ENCODE measurements at places on chromosomes 7 and 10. TPM values are rescaled to one million over a fixed set of nuclear protein-coding genes. Genes with fewer than 3 reads are reported as not detected.

The SPDYE16 gene
- total RNA-seq = not detected

The EPO gene
- total RNA-seq = 84.5 TPM

The VKORC1L1 gene
- 15.2 TPM for total RNA-seq

The CYP2C9 gene
- 231 TPM for total RNA-seq

The SEC31B gene
- total RNA-seq = 2.4 TPM

The CDK1 gene
- 1.2 TPM for total RNA-seq

The ACTR1A gene
- 47.9 TPM for total RNA-seq

The MYH16 gene
- total RNA-seq = not detected

The PRPS1L1 gene
- not detected for total RNA-seq

The PCLO gene
- 0.53 TPM for total RNA-seq

The FIS1 gene
- total RNA-seq = 228 TPM

GRCh38 chr7:50156163-50156562 lies 63.1 kb upstream of the ZPBP start:
- H3K27ac ChIP-seq = no peak overlapping the region
- no peaks in the 10 kb centered on the region for H3K4me1 ChIP-seq
- H3K27me3 ChIP-seq = no peaks in the 10 kb centered on the region
- no peaks in the 10 kb centered on the region for H3K36me3 ChIP-seq
- DNase-seq = no peak
- H3K4me3 ChIP-seq = no peak overlapping the region

DNA sequence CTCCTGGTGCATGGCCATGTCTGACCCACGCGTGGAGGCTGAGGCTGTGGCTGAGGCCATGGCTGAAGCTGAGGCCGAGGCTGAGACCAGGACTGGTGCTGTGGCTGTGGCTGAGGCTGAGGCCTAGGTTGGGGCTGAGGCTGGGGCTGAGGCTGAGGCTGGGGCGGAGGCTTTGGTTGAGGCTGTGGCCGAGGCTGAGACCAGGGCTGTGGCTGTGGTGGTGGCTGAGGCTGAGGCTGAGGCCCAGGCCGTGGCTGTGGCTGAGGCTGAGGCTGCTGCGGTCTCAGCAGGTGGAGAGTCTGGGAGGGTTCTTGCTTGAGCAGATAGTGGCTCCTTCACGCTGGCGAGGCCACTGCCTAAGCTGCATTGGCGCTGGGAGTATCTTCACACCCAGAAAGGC lies 76.4 kb downstream of the WDR37 start:
- peaks cover 6% of the 10 kb centered on the region for H3K36me3 ChIP-seq
- no peaks in the 10 kb centered on the region for H3K27me3 ChIP-seq
- DNase-seq = no peak
- H3K27ac ChIP-seq = no peak overlapping the region

DNA sequence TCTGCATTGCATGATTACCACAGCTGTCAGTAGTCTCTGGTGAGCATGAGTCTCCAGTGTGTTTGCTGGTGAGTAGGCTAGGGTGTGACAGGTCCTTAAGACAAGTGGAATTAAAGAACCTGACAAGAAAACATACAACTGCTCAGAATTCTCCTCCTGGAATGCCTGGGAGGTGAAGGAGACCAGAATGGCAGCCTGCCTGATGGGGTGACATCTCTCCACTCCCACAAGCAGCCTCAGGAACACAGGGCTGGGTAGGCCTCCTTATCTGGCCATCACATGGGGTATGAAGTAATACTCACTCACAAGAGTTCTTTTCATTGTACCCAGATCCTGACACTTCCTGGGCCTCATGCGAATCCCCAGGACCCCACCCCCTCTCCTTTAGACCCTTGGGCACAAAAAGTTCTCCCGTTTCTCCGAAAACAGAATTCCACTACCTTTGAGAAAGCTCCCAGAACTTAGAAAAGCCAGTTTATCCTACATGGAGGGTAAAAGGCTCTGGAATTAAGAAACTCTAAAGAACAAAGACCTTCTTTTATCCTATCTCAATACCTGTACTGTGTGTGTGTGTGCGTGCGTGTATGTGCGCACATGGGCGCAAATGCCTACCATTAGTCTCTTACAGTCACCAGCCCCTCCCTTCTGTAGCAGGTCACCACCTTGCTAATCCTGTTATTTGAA lies 33.4 kb upstream of the C1GALT1 start:
- H3K36me3 ChIP-seq = no peaks in the 10 kb centered on the region
- H3K27me3 ChIP-seq = no peaks in the 10 kb centered on the region
- H3K4me1 ChIP-seq = no peaks in the 10 kb centered on the region

- no peak overlapping the region for H3K27ac ChIP-seq
- no peak for DNase-seq
- H3K36me3 ChIP-seq = no peaks in the 10 kb centered on the region
Observed at GRCh38 chr10:43287056-43288007, 20.5 kb upstream of the RASGEF1A start.

GRCh38 chr10:112689327-112690072 lies 242.5 kb downstream of the VTI1A start:
- no peak overlapping the region for H3K27ac ChIP-seq
- H3K4me3 ChIP-seq = no peak overlapping the region
- no peaks in the 10 kb centered on the region for H3K4me1 ChIP-seq
- H3K36me3 ChIP-seq = no peaks in the 10 kb centered on the region

- H3K36me3 ChIP-seq = peaks cover 6% of the 10 kb centered on the region
- no peaks in the 10 kb centered on the region for H3K27me3 ChIP-seq
- no peaks in the 10 kb centered on the region for H3K4me1 ChIP-seq
- no peak overlapping the region for H3K27ac ChIP-seq
Observed at GRCh38 chr7:74674166-74674565, 16.6 kb downstream of the GTF2I start.

DNA sequence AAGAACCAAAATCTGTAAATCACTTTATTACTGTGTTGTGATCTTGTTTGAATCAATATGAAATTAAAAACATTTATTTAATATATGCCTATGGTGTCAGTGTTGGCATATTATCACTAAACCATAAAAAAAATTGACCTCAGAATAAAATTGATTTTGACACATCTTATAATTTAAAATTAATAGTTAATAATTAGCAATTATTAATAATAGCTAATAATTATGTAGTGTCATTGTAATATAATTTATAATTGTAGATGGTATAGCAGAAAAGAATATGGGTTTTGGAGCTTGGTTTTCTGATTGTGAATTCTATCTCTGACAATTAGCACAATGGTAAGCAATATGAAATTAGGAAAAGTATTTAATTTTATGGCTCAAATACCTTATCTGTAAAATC lies 89.4 kb upstream of the CNTNAP2 start:
- no peak for DNase-seq
- H3K4me1 ChIP-seq = no peaks in the 10 kb centered on the region
- H3K27ac ChIP-seq = no peak overlapping the region
- no peaks in the 10 kb centered on the region for H3K27me3 ChIP-seq
- no peaks in the 10 kb centered on the region for H3K36me3 ChIP-seq

GRCh38 chr10:43055217-43055616 lies 21.7 kb upstream of the RET start:
- no peak overlapping the region for H3K27ac ChIP-seq
- DNase-seq = peak; percentile 69
- no peak overlapping the region for H3K4me3 ChIP-seq

GRCh38 chr7:29337546-29338116 lies 143.1 kb downstream of the CHN2 start:
- DNase-seq = no peak
- no peak overlapping the region for H3K27ac ChIP-seq
- H3K4me1 ChIP-seq = no peaks in the 10 kb centered on the region
- no peak overlapping the region for H3K4me3 ChIP-seq
- H3K27me3 ChIP-seq = no peaks in the 10 kb centered on the region
- no peaks in the 10 kb centered on the region for H3K36me3 ChIP-seq

DNA sequence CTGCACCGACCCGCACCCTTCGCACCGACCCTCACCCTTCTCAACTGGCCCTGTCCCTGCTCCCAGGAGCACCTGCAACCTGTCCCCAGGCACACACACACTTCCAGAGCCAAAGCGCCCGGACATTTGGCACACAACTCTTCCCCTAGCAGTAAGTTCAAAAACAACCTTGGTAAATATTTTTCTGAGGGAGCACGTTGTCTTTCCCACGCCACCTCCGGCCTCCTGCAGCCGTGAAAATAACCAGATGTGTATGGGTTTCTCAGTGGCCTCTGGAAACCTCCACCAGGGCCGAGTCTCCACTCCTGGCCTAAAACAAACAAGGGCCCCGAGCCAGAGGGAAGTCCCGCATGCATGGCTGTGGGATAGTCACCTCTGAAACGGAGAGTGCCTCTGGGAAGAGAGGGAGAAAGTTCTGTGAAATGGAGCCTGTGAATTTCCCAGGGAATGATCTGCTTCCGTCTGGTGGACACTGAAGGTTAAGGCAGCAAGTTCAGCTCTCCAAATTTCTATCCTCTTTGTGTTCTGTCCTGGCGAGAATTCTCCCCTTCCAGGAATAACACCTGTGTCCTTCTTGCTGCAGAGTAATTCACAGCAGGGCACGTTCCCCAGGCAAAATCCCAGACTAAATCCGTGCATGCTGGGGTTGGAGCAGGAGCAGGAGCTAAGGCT lies 15.8 kb downstream of the PODXL start:
- H3K27ac ChIP-seq = no peak overlapping the region
- no peaks in the 10 kb centered on the region for H3K27me3 ChIP-seq
- no peak overlapping the region for H3K4me3 ChIP-seq
- H3K4me1 ChIP-seq = peaks cover 3% of the 10 kb centered on the region

GRCh38 chr10:124717911-124718741 lies 26.1 kb downstream of the FAM53B start:
- H3K27ac ChIP-seq = peak overlapping the region; percentile 48
- no peak for DNase-seq
- no peak overlapping the region for H3K4me3 ChIP-seq
- no peaks in the 10 kb centered on the region for H3K27me3 ChIP-seq
- no peaks in the 10 kb centered on the region for H3K36me3 ChIP-seq

- no peaks in the 10 kb centered on the region for H3K27me3 ChIP-seq
- no peaks in the 10 kb centered on the region for H3K4me1 ChIP-seq
- no peak overlapping the region for H3K4me3 ChIP-seq
- H3K27ac ChIP-seq = no peak overlapping the region
Observed at GRCh38 chr10:43794181-43794815, 145.6 kb upstream of the ZNF32 start.

GRCh38 chr10:51224671-51225161 lies 150.4 kb downstream of the PRKG1 start:
- no peaks in the 10 kb centered on the region for H3K27me3 ChIP-seq
- DNase-seq = no peak
- no peak overlapping the region for H3K27ac ChIP-seq
- no peak overlapping the region for H3K4me3 ChIP-seq
- no peaks in the 10 kb centered on the region for H3K36me3 ChIP-seq

DNA sequence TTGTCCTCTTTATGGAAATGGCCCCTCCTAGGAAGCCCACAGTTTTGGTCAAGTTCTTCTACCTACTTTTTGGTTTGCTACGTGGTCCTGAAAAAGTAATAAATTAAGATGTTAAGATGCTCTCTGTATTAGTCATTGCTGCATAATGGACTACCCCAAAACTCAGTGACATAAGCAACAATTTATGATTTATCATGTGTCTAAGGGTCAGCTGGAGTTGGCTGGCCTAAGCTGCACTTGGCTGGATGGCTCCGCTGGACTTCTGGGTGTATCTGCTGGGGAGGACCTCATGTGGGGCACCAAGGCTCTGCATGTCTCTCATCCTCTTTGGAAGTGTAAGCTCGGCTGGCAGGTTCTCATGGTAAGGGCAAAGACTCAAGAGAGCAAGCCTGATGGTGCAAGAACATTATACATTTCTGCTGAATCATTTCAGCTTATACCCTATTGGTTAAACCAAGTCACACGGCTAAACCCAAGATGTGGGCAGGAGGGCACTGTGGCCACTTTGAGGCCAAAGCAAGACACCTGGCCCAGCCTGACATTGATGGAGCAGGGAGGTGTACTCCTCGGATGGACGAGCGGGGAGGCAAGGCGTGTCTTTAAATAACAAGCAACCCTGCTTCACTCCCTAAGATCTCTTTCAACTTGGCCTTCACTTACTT lies 47.7 kb downstream of the TBXAS1 start:
- no peaks in the 10 kb centered on the region for H3K27me3 ChIP-seq
- no peak overlapping the region for H3K27ac ChIP-seq
- DNase-seq = no peak
- no peaks in the 10 kb centered on the region for H3K36me3 ChIP-seq

GRCh38 chr7:137081321-137082093 lies 213.1 kb downstream of the CHRM2 start:
- H3K27me3 ChIP-seq = no peaks in the 10 kb centered on the region
- no peak for DNase-seq
- no peak overlapping the region for H3K27ac ChIP-seq
- H3K4me3 ChIP-seq = no peak overlapping the region

GRCh38 chr7:40470817-40471216 lies 336.0 kb downstream of the SUGCT start:
- DNase-seq = no peak
- no peaks in the 10 kb centered on the region for H3K4me1 ChIP-seq
- H3K27ac ChIP-seq = peak overlapping the region; percentile 82
- H3K4me3 ChIP-seq = peak overlapping the region; percentile 28

All from right lobe of liver (tissue), 6 donors.